ENCODE measurements at places on chromosomes 3 and 15.

DNA sequence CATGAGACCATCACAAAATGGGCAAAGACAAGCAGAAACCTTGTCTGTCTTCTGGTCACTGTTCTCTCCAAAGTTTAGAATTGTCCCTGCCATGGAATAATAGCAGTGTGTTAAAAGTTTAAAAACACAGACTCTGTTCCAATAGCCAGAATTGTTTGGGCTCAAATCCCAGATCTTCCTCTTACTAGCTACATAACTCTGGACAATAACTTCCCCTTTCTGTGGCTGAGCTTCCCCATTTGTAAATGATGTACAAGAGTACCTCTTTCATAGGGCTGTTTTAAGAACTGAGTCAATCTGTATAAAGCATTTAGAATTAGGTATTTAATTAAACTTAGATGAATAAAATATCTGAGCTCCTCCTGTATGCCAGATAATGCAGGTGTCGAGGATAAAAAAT lies 623.0 kb downstream of the NTRK3 start:
- no peak for DNase-seq

GRCh38 chr15:37837276-37837675 lies 97.2 kb upstream of the TMCO5A start:
- DNase-seq = no peak

- no peak for DNase-seq
Observed at GRCh38 chr3:134768116-134768515, 26.9 kb upstream of the EPHB1 start.

DNA sequence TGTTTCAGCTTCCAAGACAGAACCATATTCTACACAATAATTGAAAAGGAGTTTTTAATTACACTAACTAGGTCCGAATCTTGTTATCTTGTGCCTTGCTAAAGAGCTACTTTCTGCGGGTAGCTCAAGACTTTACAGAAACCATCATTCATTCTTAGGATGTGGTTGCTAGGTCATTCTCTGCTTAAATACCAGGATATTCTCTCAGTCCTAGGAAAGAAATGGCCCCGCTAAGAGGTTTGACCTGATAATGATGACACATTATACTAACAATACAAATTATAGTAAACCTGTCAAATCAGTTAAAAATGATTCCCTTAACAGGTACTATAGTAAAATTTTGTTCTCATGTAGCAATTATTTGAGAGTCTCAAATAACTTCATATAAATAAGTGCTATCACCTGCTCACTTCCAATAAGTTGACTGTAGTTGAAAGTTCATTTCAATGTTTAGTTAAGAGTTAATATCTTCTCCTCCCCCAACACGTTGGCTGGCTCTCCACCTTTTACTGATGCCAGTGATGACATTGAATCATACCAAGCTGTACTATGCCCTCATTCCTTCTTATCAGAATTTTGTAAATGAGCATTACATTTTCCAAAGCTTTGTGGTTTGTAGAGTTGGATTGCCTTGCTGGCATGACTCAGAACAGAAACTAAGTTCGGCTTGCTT lies 3.6 kb upstream of the C3orf85 start:
- no peak for DNase-seq

DNA sequence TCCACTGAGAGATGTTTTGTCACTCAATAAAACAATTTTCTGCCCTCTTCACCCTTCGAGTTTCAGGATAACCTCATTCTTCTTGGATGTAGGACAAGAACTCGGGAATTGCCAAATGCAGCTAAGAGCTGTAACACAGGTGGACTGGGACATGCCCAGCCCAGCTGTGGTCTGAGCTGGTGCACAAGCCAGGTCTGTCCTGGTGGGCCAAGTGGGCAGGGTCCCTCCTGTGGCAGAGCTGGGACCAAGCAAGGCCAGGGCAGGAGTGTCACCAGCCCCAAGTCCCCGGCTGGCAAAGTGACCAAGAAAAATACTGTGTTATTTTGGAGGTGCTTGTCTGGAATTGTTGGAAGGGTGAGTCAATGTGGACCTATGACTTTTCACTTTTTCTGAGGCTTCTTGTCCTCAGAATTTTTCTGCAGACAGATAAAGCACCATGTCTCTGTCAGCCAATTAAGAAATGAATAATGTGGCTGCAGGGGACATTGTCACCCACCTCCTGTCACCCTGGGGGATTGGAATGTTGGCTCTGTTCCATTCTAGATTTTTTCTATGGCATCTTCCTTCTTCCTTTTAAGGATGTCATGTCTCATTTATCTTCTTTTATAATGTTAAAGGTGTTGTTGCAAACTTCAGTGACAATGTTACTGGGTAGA lies 645.2 kb upstream of the EPHA6 start:
- DNase-seq = no peak

DNA sequence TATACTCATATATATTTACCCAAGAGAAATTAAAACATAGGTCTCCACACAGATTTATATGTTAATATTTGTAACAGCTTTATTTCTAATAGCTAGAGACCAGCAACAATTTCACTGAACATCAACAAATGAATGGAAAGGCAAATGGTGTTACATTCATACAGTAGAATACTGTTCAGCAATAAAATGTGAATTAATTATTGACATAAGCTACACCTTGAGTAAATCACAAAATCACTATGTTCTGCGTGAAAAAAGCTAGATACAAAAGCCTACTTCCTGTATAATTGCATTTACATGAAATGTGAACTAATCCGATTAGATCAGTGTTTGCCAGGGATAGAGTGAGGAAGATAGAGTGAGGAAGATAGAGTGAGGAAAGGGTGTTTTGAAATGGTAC lies 945.7 kb downstream of the SQOR start:
- no peak for DNase-seq
